Stimulated activated CD8-positive, alpha-beta memory T cell treated with anti-CD3 and anti-CD28 coated beads, Interleukin-4, amount 100 ng/mL, for 48 hours (primary cell): ENCODE measurements at places on chromosomes 3 and 15.

- no peak for DNase-seq
These were observed 190.8 kb downstream of the VGLL3 start for GRCh38 chr3:86800116-86800515.

GRCh38 chr15:38557921-38558320 lies 6.7 kb downstream of the RASGRP1 start:
- no peak for DNase-seq

GRCh38 chr3:11969986-11970385 lies 34.2 kb upstream of the SYN2 start:
- DNase-seq, result no peak

DNA sequence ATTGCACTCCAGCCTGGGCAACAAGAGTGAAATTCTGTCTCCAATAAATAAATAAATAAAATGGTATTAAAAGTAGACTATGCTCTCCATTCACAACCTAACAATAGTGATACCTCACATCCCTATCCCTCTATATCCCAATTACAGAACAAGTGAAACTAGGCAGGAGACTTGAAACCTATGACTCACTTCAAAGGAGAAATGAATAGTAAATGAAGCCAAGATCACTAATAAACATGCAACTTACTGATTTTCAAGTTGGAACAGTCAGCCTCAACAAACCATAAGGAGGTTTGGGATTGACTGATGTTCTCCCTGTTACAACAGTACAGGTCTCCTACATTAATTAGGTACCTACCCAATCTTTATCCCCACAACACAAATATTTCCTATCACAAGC lies 103.4 kb downstream of the GSK3B start:
- DNase-seq, result no peak

DNA sequence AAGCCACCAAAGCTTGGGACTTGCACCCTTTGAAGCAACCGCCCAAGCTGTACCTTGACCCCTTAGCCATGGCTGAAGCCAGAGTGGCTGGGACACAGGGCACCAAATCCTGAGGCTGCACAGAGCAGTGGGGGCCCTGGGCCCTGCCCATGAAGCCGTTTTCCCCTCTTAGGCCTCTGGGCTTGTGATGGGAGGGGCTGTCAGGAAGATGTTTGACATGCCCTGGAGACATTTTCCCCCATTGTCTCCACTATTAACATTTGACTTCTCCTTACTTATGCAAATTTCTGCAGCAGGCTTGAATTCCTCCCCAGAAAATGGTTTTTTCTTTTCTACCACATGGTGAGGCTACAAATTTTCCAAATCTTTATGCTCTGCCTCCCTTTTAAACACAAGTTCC lies 522.2 kb downstream of the EDEM1 start:
- DNase-seq, result no peak

DNA sequence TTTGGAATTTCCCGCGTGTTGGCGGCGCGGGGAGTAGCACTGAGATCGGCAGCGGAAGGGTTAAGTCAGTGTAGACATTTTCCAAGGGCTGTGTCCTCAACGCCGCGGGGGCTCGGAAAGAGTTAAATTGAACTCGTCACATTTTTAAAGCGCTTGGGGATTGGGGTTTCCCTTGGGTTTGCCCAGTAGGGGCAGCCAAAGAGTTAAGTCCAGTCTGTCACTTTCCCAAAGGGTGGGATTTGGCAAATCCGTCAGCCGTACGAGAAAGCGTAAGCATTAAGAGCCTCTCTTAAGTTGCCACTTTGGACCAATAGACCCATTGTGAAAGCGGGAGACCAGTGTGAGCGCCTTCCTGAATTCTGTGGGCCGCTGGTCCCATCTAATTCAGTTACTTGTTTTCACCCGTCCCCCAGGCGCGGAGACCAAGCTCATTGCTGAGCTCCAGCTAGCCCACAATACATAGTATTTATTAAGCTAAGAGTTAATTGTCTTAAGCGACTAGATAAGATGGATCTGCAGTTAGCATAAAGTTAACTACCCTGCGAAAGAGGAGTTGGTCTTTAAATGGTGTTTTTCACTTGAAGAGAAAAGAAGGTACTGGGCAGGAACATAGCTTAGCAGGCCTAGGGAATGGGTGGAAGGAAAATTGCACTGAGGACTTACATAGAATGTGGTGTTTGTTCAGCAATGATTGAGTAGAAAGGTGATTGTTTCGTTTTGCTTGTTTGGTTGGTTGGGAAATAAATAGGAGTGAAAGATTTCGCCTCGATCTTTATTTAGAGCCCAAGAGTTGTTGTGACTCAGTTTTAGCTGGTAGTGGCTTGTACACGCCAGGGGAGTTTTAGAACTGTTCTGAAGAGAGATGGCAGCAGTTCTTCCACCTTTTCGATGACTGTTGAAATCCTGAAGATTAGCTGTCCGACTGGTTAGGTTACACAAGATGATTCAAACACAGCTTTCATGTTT lies 932 bp downstream of the ARL8B start:
- DNase-seq, result peak; percentile 52

GRCh38 chr15:69074843-69075224 lies 60.3 kb downstream of the NOX5 start:
- no peak for DNase-seq

GRCh38 chr3:126340943-126341754 lies 16.1 kb downstream of the KLF15 start:
- no peak for DNase-seq

DNA sequence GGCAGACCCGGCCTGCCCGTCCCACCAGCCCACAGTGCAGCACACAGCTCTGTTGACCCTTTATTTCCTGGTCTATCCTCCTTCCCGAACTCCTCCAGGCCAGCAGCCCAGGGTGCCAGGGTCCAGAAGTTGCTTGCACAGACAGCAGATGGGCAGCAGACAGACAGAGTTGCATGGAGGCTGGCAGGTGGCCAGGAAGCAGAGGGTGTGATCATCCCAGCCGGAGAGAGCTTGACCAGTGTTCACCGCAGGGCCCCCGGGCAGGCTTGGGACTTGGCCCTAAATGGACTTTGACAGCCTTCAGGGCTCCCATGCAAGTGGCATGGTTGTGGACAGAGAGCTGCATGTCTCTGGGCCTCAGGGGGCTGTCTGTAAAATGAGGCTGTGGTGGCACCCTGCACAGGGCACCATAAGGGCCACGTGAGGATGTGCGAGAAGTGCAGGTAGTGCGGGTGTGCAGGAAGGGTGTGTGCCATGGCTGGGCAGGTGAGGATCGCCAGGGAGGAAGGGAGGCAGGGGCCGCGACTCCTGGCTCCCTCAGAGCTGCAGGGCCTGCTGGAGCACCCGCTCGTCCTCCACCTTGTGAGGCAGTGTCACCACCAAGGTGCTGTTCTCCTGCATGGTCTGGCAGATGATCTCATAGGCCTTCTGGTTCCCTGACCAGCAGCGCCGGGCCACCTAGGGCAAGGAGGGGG lies 6.3 kb upstream of the ZXDC start:
- no peak for DNase-seq

GRCh38 chr3:122305818-122306621 lies 19.0 kb upstream of the CSTA start:
- DNase-seq, result no peak

DNA sequence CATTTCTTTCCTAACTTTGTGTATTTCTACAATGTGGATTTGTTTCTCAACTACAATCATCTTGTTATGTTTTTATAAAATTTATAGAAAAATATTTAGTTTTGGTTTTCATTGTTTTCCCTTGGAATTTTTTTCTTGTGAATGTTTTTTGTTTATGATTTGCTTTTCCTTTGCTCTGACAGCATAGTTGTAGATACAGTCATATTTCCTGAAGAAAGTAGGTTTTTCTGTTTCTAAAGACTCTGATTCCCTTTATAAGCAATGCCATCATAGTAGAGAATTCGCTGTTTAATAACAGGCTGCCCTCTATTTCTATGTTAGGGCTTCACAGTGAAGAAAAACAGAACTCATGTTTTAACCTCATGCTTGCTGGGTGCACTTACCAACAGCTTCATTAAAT lies 482.3 kb downstream of the ZBBX start:
- DNase-seq, result no peak

DNA sequence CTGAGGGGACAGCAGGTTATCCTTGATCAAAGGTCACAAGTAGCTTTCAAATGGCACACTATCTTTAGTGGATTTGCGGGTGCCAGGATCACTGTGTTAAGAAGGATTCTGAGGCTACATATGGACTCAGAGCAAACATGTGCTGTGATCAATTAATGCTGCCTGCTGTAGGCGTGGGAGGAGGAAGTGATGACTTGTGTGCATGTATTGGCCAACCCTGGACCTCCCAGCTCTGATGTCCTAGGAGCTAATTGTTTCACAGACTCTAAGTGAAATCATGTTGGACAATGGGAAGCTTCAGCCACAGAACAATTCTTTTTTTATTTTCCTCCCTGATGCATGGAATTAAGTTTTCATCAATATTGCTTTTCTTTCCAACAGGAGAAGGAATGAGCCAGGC lies 24.4 kb downstream of the FAH start:
- DNase-seq, result no peak

- DNase-seq, result no peak
These were observed 80.0 kb downstream of the COL6A5 start for GRCh38 chr3:130425484-130425883.

DNA sequence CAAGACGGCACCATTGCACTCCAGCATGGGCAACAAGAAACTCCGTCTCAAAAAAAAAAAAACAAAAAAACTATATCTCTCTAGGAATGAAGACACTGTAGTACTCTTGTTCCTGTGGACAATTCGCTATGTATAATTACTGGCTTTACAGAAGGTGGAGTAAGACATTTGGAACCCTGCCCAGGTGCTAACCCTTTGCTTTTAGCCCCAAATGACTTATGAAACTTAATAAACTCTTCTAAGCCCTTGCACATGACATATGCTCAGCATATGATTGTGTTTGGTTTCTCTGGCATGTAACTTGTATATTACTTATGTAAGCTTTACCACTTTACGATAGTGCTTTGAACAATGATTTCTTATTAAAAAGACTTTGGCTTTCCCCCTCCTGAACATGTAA lies 27.3 kb upstream of the PRTG start:
- no peak for DNase-seq

DNA sequence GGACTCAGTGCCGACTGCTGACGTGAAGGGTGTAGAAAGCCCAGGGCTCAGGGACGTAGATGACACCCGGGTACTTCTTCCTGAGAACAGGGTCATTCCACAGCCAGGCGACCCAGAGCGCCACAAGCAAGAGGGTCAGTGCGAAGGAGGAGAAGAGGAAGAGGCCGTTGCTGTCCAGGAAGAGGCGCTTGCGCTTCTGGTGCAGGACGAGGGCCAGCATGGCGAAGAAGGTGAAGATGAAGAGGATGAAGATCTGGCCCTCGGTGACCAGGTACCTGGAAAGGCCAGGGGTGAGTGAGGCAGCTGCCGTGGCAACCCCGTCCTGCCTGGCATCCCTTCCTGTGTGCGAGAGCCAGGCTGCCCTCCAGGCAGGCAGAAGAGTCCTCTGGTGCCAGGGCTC lies 3.0 kb upstream of the CALML4 start:
- DNase-seq, result no peak

DNA sequence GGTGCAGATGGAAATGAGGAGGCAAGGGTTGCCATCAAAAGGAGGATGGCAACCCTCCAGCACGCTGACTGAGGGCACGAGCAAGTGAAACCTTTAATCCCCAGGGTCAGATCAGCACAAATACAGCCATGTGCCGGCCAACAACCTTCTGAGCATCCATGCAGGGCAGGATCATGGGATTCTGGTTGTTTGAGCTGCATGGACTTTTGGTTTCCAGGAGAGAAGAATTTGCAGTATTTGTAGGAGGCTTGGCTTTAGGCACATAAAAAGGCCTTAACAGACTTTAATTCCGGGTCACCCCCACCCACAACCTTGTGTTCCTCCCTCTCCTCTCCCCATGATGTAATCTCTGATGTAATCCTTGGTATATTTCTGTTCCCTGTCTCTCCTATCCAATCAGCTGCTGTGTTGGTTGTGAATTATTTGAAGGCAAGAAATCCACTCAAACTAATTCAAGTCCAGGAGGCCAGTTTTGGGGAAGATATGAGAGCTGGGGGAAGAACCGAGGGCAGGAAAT lies 254.3 kb downstream of the SHQ1 start:
- no peak for DNase-seq

GRCh38 chr15:33742306-33742705 lies 226.0 kb upstream of the CHRM5 start:
- DNase-seq, result no peak

DNA sequence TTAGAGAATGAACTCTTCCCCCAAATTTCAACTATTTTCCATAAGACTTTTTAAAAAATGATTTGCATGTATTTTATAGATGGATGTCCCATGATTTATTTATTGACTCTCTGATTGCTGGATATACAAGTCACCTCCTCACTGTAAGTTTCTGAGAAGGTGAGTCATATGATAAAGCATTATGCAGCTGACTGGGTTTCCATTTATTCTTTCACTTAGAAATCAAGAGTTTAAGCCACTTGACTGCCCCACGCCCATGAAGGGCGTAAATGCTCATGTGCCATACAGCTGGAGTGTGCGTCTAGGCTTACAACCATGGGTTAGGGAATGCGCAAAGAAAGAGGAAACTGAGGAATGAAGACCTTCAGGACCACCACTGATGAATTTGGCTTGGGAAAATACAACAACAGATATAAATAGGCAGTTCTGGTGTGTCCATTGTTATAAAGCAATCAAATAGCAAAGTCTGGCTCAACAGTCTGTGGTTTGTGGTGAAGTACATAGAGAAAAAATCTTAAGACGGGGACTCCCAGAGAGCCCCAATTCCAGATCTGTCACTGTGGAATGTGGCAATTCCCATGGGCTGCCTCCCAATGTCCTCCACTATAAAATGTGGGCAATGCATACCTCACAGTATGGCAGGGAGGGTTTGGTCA lies 20.3 kb downstream of the SLCO2A1 start:
- no peak for DNase-seq

DNA sequence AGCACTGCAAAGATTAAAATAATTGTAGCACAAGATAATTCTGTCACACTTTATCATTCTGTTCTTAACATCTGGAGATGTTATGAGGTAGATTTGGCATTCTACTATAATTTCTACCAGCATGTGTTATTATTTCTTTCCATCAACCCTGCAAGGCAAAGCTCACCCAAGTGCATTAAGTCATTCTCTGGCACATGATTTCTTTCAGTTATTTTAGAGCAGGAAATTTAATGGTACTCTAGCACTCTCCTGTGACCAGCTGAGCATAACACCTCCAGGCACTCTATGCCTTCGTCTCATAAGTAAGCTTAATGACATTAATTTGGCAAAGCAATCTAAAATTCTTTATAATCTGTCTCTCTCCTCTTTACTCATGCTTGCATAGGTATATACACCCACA lies 300.2 kb upstream of the GPR149 start:
- DNase-seq, result no peak

DNA sequence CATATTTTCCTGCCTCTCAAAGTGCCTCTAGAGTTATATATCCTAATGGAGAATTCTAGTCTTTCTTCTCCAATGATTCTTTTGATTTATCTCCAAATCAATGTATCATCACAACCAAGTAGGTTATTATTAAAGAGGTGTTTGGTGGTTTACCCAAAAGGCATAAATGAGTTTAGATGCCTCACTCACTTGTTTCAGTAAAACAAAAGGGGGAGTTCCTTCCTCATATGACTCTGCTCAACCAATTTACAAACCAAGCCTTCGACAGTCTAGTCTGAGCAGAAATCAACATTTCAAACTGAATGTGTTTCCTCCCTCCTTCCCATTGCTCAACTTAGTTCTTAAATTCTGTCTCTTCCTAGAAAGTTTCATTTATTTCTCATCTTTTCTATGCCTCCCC lies 116.5 kb downstream of the TNIK start:
- DNase-seq, result no peak

GRCh38 chr3:108250626-108251025 lies 28.4 kb upstream of the IFT57 start:
- no peak for DNase-seq
